Nasal cavity respiratory epithelium epithelial cell of viscerocranial mucosa (primary cell): ENCODE measurements at places on chromosomes 7 and 10. TPM values are rescaled to one million over a fixed set of nuclear protein-coding genes. Genes with fewer than 3 reads are reported as not detected.

The LBX1 gene
- total RNA-seq: not detected in 2 replicates

The EVX1 gene
- not detected in 2 replicates for total RNA-seq

The AS3MT gene
- 2.1 and 5.8 TPM in 2 replicates for total RNA-seq

The ANXA8 gene
- total RNA-seq: 37.3 and 267 TPM in 2 replicates

The ANKRD1 gene
- under 0.01 and 1.4 TPM in 2 replicates for total RNA-seq

The ZNF783 gene
- total RNA-seq: 9.9 and 14.5 TPM in 2 replicates

The LIPM gene
- total RNA-seq: 0.34 TPM in 1 of 2 replicates, not detected in the other

The OPALIN gene
- not detected in 2 replicates for total RNA-seq

The SLC35G1 gene
- 3.1 and 4.3 TPM in 2 replicates for total RNA-seq

The TMEM196 gene
- not detected in 2 replicates for total RNA-seq

The CRCP gene
- 47.0 and 47.8 TPM in 2 replicates for total RNA-seq

The HABP2 gene
- 0.07 TPM in 1 of 2 replicates, not detected in the other for total RNA-seq

The TMEM225B gene
- total RNA-seq: 0.43 and 1.4 TPM in 2 replicates

The CNPY1 gene
- total RNA-seq: not detected in 2 replicates

The PRKG1 gene
- total RNA-seq: 0.57 and 1.0 TPM in 2 replicates

The ADAM22 gene
- under 0.01 and 0.07 TPM in 2 replicates for total RNA-seq

The PPP1R3C gene
- total RNA-seq: 4.1 and 20.8 TPM in 2 replicates

The RET gene
- total RNA-seq: 0.68 and 0.85 TPM in 2 replicates

The MBL2 gene
- total RNA-seq: not detected in 2 replicates

The DMBT1 gene
- total RNA-seq: under 0.01 TPM in 1 of 2 replicates, not detected in the other

The PHTF2 gene
- 10.6 and 12.6 TPM in 2 replicates for total RNA-seq

The HEPACAM2 gene
- under 0.01 TPM in 1 of 2 replicates, not detected in the other for total RNA-seq

The STEAP4 gene
- 2.4 and 3.1 TPM in 2 replicates for total RNA-seq

The ORAI2 gene
- 7.5 and 13.2 TPM in 2 replicates for total RNA-seq

The C10orf62 gene
- total RNA-seq: not detected in 2 replicates

The WNT2 gene
- total RNA-seq: not detected in 2 replicates

The GTF2I gene
- 46.5 and 130 TPM in 2 replicates for total RNA-seq

The NOBOX gene
- not detected in 2 replicates for total RNA-seq
